Cerebellar nuclear complex (tissue), 1 donor: ENCODE measurements at places on chromosomes 6 and 20.

DNA sequence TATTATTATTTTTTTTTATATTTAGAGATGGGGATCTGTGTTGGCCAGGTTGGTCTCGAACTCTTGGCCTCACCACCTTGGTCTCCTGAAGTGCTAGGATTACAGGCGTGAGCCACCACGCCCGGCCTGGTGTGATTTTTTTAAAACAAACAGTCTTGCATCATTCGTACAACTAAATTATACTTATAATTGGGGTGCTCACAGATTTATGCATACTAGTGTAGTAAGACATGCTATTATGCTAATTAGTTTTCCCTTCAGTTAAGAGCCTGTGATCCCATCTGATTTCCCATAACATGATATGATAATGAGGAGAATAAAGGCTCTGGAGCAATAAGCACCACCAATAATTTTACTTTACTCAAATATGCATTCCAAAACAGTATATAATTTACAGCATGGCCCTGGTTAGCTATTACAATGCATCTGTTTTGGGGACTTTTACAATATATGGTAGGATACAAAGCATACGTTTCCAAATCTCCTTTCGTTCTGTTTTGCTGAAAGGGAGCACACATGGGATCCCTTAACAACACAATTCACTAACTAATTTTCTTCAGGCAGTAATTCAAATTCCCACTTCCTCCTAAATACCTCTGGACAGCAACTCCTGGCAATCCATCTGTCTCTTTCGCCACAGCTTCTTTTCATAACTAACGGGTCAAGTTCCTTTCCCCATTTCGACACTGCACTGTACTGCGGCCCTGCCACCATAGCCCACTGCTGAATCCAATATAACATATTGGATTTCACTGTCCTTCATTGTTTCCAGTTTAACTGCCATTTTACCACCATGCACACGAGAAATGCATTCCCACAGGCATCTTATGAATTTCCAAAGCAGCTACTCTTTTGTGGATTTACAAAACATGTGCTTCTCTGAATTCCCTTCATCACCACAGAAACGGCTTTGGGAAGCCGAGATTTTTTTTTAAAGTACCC lies 1.7 kb downstream of the NUDT3 start:
- no peak for DNase-seq

DNA sequence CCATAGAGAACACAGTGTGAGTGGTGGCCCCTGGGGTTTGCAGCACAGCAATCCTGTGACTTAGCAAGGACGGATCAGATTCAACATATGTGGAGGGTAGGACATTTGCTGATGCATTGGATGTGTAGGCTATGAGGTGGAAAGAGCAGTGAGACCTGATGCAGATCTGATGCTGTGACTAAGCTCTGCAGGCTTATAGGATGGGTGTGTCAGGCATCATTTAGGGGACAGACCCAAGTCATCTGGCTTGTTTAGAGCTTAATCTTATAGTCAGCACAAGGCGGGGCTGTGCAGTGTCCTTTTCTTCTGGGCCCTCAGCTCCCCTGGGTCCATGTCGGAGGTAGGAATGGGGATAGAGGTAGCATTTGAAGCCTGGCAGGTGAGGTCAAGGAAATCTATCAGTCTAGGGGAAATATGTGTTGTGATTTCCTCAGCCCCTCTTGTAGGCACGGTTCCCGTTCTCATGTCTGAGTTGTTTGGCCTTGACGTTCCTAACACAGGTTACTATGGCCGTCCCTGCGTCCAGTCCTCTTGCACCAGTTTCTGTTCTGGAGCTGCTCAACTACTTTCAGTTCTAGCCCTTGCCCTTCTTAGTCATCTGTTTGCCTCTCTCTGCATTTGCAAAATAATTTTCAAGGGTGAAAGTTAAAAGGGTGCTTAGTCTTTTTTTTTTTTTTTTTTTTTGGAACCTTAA lies 15.6 kb upstream of the MAPRE1 start:
- DNase-seq: no peak

DNA sequence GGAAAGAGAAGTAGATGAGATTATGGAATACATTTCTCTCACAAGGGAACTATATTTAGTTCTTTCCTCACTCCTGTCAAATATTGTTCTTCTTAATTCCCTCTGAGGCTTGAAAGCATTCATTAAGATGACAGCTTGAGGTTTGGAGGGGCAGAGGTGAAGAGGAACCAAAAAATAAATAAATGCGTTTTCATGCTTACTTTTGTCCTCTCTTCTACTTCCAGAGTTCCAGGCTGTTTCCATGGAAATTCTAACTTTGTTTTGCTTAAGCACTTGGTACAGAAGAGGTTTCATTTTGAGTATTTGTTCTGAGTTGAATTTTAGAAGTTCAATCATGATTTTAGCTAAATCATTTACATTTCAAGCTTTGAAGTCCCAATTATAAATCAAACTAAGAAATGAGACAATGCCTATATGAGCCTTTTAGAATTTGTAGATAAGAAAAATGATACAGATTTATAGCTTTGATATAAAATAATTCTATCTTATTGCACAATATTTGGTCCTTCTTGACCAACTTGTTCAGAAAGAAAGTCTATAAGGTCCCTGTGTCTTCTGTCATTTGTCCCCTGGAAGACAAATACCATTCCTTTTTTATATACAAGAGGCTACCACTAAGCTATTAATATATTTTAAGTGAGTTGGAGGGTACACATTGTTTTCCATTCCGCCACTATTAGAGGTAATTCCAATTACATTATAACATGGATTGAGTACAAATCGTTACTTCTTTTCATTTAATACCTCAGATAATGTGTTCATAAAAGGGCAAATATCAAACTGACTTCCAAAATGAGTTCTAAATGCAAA lies 16.3 kb downstream of the RBM24 start:
- DNase-seq: no peak

DNA sequence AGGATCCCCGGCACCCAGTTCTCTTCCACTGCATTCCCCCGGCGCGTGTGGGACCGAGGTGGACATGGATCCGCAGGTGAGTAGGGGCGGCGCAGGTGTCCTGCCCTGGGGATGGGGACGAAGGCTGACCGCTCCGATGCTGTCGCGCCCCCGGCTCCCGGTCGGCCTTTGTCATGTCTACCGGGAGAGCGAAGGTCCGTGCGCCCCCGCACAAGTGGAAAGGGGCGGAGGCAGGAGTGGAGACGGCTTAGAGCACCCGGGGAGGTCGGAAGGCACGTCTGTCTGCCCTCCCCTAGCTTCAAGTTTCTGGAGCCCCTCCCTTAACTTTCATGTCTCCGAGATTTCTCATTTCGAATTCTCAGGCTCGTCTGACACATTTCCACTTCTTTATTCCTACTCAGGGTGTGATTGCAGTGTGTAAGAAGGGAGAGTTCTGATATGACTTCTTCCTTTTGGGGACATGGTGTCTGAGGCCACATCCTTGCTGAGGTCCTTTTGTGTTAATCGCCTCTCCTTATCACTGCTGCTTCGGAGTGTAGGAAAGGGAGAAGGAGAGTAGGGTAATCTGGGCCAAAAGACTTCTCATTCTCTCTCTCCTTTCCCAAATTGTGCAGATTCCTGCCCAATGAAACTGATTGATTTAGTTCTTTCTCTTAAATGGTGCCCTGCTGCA lies 435 bp downstream of the KIFC1 start:
- DNase-seq: no peak

DNA sequence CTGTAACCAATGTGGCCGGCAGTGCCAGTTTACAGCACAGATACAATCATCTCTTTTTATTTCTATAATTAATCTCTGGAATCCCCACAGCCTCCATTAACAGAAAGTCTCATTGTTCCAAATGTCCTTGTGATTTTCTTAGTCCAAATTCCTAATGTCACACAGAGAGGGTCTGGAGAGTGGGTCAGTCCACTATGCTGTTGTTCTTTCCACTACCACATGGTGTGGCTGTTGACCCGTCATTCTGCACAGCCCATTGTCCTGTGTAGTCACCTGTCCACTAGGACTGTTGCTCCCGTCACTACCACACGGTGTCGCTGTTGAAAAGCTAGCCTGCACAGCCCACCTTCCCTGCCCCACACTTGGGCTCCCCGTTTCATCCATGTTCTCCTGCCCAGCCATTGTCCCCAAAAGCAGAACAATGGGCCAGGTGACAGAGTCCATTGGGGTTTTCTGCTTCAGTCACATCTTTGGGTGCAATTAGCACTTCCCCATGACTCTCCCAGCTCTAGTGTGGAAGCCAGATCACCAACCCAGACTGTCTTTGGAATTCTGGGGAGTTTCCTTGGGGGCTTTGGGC lies 8.6 kb upstream of the LBP start:
- no peak for DNase-seq

DNA sequence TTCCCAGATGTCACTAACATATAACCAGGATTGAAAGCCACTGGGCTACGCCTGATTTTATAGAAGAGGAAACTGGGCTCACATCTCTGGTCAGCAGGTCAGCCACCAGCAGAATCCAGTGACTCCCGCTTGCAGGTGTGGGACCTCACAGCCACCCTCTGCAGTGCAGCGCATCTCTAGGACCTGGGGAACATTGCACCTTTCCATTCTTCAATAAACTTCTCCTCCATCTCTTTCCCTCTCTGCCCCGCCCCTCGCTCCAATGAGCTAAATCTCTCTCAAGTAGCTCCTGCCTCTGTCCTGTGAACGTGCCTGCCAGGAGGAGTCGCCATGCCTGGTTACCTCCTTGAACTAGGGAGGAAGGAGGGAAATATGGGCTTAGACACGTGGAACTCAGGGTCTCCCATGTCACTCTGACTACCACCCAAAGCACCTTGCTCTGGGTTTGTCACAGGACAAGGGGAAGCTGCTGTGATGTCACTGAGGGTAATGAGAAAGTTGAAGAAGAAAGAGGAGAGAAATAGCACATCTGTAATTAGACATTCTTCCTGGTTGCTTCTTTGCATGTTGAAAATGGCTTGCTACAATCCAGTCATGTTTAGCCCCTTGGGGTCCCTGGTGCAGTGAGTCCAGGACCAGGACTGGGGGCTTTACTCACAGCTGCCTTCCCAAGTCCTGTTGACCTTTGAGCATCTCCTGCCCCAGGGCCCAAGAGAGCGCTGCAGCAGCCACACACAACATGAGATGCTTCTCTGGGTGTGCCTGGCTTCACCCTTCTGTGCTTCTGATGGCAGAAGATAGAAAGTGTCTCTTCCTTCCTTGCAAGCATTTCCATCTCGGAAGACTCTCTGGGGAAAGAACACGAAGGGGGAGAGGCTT lies 469.4 kb downstream of the PREX1 start:
- no peak for DNase-seq

DNA sequence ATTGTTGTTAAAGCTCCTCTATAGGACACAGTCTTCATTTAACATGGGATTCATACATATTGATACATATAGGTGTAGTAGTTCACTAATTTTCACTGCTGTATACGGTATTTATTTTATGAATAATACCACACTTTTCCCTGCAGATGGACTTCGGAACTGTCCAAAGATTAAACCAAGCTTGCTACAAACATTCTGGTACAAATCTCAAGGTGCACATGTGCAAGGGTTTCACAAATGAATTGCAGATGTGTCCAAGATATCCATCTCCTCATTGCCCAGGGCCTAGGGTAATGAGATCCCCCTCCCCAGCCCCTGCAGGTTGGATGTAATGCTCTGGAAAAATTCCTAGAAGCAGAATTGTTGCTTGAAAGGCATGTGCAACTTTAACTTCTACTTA lies 31.4 kb downstream of the DTNBP1 start:
- no peak for DNase-seq

DNA sequence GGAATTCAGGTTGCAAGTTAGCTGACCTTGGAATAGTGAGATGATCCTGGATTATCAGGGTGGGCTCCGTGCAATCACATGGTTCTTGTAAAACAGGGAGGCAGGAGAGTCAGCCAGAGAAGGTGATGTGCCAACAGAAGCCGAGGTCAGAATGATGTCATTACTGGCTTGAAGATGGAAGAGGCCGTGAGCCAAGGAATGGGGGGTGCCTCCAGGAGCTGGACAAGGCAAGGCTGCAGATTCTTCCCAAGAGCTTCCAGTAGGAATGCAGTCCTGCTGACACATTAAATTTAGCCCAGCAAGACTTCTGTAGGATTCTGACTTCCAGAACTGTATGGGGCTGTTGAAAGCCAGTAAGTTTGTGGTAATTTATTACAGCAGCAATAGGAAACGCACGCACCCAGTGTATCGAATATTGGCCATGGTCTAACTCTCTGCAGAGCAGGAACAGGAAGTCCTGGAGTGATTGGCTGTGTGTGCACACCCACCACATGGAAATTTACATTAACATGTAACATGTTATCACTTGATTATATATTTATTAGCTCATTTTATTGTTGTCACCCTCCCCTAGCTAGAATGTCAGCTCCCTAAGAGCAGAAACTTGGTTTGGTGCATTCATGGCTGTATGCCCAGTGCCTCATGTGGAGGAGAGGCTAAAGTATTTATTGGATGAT lies 19.1 kb downstream of the SLC24A3 start:
- no peak for DNase-seq

DNA sequence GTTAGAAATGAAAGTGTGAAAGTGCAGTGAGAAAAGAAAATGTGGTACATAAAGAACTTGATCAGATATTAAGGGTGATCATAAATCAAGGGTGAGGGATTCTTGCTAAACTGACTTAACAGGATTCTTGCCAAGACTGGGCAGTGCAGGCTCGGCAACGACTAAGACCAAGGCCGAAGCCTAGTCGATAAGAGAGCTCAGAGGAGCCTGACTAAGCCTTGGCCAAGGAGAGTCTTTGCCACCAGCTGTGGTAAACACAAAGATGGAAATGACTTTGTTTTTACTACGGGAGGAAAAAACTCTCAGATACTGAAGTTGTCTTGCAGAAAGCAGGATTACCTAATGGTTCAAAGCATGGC lies 196.6 kb downstream of the LY86 start:
- no peak for DNase-seq

DNA sequence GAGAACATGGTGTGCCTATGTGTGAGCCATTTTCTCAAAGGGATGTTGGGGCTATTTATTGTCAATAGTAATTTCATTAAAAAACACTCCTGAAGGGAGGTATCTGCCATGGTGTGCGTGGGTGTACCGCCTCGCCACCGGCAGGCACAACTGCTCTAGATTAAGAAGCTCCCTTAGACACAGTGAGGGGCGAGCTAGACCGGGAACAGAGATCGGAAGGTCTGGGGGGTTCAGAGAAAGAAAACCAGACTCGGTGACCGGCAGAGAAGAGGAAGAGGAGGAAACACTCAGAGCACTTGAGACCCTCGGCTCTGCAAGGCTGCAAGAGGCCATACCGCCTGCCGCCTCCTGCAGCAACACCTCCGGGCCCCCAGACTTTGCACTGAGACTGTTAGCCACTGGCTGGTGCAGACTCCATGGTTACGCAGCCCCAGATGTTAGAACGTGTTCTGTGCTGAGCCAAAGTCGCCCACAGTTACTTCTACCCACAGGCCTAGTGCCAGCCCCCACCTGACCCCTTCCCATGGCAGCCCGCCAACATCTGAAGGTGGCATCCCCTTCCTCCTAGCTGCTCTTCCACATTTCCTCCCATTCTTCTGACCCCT lies 18.1 kb downstream of the PXDC1 start:
- DNase-seq: no peak
